ENCODE measurements at places on chromosomes 4 and X.

GRCh38 chr4:116705466-116705865, 379.9 kb downstream of the TRAM1L1 start:
- no peak for DNase-seq

DNA sequence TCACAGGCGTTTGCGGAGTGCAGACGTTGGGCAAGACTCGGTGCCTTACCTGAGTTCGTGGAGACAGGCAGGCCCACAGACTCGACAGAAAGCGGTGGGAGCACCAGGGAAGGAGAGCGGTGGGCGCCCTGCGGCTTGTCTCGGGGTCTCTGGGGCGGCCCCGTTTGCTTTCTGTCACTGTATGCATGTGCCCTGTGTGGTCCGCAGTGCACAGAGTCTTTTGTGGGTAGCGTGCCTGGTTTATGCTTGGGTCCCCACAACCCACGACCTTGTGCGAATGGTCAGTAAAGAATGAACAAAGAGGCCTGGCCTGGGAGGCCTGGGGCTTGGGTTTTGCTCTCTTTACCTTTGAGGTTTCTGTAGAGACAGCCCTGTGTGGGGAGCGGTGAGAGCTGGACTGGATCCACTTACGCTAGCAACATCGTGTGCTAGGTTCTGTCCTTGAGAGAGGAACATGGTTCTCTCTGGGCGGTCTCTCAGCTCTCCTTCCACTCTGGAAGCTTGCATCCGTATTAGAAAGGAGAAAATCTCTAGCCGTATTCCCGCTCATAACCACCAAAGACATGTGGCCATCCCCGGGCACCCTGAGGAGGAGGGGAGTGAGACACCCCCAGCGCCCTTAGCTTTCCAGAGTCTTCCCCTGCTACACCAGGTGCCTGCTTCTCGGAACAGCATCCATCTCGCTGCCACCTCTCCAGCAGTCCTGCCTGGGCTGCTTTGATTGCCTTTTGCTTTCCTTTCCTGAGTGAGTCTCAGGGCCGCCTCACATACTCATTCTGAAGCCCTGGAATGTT, 1.2 kb downstream of the TADA2B start:
- DNase-seq, result no peak

GRCh38 chrX:30313322-30313721, 4.1 kb upstream of the NR0B1 start:
- no peak for DNase-seq

DNA sequence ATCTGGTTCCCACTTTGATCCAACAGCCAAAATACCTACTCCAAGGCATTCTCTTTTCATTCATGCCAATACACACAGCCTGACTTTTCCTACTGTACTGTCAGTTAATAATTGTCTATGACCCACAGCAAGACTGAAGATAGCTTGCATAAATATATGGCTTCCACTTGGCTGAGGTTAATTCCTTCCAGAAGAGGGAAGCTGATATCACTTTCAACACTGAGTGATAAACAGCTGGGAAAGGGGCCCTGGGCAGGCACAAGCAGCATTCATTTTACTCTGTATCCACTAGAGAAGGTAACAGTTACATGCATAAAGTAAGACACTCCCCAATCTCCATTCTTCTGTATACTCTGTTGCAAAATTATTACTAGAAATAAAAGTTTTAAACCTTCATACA, 200.2 kb upstream of the UGT8 start:
- DNase-seq, result no peak

- DNase-seq, result no peak
Observed at GRCh38 chr4:48275686-48276085, 6.0 kb upstream of the TEC start.

GRCh38 chrX:47198026-47198686, 4.5 kb downstream of the UBA1 start:
- no peak for DNase-seq

DNA sequence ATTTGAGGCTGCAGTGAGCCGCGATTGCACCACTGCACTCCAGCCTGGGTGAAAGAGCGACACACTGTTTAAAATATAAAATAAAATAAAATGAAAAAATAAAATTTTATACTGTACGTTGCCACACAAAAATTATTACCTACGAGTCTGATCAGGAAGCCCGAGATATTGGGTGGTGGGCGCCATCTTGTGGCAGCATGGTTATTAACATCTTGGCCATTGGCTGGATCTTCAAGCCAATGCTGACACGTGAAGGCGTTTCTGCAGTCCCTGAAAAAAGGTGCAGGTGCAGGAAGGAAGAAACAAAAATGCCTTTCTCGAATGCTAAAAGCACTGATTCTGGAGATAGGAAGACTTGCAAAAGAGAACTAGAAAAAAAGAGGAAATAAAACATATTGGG, 4.9 kb upstream of the TLR8 start:
- DNase-seq, result peak; percentile 75

DNA sequence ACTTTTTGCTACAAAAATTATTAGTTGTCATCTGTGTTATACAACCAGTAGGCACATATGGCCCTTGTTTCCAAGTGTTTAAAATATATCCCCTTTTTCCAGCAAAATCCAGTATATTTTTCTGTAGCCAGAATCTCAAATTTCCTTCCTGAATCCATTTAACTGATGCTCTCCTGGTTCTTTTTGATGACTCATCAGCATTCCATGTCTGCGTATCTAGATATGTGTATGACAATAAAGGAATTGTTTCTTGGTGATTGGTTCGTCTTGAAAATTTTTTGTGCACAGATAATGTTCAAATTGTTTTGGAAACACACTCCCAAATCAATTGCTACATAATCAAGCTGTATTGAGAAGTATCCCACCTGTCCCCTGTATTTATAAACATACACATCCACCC, 98.3 kb downstream of the ITM2A start:
- no peak for DNase-seq

DNA sequence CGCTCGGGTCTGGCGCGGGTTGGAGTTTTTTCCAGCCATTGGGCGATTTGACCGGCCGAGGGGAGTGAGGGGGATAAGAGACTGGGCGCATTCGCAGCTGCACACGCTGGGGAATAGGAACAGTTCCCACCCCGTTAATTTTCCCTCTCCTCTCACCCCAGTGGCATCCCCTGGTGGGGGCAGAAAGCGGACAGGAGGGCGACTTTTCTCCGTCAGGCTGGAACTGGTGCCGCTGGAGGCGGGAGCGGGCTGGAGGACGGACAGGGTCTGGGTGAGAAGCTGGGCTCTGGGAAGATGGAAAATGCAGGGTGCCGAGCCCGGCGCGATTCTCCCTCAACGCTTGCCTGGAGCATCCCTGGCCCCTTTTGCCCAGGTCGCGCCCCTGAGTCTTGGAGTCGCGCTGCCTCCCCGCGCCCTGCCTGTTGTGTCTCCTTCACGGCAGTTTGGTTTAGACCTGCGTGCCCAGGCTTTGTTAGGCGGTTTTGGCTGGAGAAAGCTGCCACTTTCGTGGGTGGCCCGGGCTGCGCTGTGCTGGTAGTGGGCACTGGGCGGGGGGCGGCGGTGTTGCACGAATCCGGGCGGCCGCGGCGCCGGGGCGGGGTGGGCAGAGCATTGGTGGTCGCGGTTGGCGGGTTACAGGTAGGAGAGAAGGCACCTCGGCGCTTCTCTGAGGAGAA, 2.0 kb downstream of the ADGRL3 start:
- DNase-seq, result no peak

GRCh38 chrX:136546371-136546781, 14.4 kb downstream of the VGLL1 start:
- no peak for DNase-seq

GRCh38 chr4:84738622-84739021, 155.7 kb downstream of the CDS1 start:
- no peak for DNase-seq

- DNase-seq, result no peak
Observed at GRCh38 chrX:27966492-27966891, 14.8 kb downstream of the DCAF8L1 start.

DNA sequence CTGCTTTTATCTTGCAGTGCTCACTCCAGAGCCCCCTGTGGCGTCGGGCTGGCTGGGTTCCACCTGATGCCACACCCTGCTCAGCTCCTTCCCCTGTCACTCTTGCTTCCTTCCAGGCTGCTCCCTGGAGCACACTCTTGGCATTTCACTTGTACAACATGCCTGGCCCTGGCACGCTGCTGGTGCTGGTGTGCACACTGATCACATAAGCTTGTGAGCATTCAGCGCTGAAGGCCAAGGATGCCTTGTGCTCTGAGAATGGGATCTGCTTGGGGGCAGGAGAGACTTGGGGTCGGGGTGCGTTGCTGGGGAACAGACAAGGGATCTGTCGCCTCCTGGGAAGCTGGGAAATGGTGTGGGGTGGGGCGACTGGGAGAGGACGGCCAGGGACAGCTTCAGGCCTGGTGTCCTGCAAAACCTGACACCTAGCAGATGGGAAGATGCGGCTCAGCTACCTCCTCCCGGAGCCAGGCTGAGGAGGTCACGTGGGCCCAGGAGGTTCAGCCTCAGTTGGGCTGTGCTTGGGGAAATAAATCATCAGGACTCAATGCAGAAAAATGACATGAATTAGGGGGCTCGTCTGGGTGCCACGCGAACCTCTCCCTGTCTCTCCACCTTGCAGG, 108.5 kb downstream of the PHKA2 start:
- DNase-seq, result no peak

DNA sequence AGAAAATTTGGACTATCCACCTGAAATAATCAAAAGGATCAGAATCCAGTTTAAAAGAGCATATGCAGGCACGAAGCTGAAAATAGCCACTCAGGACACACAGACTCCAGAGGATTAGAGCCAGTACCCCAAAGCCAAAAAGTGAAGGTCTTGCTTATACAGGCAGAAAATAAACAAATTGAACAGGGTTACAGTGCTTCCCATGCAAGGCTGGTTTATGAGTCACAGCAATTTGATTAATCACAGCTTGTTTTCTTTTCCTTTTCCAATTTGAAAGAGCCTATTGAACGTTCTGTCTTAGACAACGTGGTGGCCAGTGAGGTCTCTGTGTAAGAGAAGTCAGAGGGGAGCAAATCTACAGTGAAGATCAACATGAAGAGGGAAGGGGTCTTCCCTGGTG, 10.2 kb downstream of the HGFAC start:
- no peak for DNase-seq

GRCh38 chr4:68180849-68181526, 51.3 kb upstream of the TMPRSS11F start:
- no peak for DNase-seq

DNA sequence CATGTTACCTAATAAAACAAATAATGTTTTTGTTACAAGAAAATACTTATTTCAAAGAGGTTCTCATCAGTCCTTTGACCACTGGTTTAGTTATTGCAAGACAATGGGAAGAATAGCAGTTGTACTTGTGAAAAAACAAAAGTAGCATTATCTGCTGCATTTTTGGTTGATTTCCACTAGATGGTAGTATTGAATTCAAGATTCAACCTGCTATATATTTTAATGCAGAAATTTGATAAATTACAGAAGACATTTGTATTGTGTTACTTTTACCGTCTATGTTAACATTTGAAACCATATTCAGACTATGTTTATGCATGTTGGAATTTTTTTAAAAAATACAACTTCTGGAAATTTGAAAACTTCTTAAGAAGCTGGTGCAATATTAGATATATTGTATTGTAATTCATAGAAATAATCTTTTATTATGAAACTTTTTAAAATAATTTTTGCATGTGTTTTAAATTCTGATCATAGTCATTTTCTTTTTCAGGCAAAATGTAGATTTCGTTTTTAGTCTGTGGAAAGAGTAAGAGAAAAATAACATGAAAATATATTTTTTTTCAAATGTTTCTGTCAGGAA, 56.4 kb downstream of the SPCS3 start:
- DNase-seq, result no peak

DNA sequence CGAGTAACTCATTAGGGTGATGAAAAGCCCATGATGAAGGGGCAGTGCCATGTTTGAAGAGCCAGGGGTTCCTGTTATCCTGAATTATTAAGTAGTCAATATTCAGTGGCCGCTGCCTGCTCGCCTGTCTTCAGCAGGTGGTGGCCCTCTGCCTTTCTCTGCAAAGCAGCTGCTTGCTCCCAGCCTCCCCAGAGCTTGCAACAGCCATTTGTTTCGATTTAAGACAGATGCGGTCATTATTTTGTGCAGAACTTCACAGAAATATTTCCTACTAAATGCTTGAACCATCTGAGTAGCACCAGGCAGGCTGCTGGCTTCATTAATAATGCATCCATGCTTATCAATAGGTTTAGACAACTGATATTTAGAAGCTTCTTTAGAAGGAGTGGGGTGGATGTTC, 104.3 kb upstream of the TTC29 start:
- no peak for DNase-seq

DNA sequence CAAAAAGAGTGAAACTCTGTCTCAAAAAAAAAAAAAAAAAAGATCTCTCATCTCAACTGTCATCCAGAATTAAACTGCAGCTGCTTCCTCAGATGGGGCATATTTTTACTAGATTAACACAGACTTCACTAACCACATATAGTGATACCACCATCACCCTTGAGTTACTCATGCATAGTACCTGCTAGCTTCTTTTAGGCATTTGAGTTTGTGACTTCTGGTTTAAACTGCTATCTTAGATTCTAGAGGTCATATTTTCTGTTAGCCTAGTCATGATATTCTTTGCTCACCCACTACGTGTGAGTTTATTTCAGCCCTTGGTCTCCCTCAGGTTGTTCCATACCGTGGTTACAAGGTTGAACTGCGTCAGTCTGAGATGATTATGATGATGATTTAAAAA, 154.9 kb upstream of the BMP3 start:
- no peak for DNase-seq

GRCh38 chr4:153655928-153656327, 28.2 kb upstream of the TLR2 start:
- no peak for DNase-seq

GRCh38 chr4:37803348-37803973, 23.0 kb upstream of the PGM2 start:
- DNase-seq, result peak; percentile 14

DNA sequence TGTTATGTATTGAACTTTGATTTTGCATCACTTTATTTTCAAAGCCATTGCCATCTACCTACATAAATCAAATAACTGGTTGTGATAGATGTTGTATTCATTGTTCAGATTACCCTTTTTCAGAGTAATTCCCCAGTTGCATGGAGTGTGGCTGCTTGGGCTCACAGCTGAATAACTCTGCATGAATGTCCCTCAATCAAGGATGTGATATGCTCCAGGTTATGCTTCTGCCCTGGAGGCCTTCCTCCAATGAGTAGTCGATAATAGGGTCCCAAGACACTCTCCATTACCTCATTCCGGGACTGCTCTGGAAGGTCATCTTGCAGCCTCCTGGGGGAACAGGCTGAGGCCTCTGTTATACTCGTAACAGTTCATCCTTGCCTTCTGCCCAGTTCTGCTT, 251.8 kb downstream of the ADGRL3 start:
- DNase-seq, result no peak

- DNase-seq, result no peak
Observed at GRCh38 chr4:101919373-101919977, 128.9 kb downstream of the BANK1 start.

- DNase-seq, result no peak
Observed at GRCh38 chr4:54315561-54316538, 86.8 kb downstream of the PDGFRA start.

DNA sequence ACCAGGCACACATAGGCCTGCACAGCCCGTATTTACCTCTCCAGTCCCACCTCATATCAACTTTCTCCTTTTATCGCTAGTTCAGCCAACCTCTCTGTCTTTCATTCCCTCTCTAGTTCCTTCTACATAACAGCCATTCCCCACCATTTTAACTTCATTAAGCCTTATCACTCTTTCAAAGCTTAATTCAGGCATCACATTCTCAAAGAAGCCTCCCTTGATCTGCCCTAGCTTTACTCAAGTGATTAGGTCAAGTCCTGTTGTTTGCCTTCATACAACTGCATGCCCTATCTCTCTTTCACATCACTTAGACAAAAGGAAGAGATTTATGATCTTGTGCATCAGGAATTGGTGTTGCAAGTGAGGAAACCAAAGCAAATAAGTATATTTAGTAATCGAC, 74.2 kb downstream of the ALPK1 start:
- no peak for DNase-seq

- DNase-seq, result no peak
Observed at GRCh38 chrX:19389227-19389845, 45.6 kb downstream of the PDHA1 start.
